ENCODE measurements at places on chromosomes 5 and 9.

DNA sequence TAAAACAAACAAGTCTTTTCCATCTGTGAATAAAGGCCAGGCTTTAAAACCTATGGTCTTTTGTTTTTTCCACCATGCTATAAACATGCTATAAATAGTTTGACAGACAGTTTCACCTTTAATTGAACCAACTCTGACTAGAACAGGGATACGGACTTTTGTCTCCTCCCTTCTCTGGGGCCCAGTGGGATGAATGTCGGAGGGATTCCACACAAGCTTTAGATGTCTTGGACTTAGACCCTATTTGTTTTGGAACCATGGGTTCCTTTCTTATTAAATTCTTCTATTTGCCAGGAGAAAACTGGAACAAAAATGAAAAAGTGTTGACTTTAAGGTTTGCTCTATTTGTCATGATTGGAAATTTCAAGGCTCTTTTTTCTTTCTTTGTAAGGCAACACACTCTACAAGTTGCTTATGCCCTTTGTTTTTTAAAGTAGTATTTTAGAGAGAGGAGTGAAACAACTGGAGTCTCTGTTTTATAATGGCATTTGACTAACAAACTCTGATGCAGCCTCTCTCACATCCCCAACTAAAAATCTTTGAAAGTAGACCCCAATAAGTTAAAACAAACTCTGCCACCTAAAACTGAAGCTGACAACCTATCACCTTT lies 145.3 kb downstream of the MLLT3 start:
- DNase-seq, result no peak

DNA sequence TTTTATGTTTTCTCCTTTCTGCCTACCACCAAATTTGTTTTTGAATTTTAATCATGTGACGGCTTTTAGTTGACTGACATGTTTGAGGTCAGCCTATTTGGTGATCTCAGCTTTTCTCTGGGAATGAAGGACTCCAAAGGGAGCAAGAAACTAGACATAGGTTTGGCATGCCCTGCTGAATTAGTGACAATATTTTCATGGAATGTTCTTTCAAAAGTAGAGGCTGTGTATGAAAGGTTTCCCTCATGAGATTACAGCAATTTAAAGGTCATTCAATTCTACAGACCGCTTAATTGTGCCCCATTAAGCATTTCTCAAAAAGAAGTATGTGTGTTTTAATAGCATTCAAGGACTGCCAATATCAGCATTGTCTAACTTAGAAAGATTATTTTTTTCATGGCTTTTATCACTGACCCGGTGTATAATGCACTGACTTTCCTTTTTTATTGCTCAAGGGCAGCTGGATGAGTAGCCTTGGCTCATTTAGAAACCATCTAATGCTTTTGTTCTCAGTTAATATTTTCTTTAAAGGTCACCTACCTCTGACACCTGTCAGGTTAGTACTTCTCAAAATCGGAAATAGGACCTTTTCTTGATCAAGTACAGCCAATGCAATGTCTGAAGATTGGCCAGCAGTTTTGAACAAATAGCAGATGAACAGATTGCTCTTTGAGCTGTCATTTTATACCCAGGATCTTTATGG lies 8.1 kb upstream of the MLLT3 start:
- no peak for DNase-seq

- DNase-seq, result no peak
Observed at GRCh38 chr5:161803-162110, 29.5 kb upstream of the LRRC14B start.

DNA sequence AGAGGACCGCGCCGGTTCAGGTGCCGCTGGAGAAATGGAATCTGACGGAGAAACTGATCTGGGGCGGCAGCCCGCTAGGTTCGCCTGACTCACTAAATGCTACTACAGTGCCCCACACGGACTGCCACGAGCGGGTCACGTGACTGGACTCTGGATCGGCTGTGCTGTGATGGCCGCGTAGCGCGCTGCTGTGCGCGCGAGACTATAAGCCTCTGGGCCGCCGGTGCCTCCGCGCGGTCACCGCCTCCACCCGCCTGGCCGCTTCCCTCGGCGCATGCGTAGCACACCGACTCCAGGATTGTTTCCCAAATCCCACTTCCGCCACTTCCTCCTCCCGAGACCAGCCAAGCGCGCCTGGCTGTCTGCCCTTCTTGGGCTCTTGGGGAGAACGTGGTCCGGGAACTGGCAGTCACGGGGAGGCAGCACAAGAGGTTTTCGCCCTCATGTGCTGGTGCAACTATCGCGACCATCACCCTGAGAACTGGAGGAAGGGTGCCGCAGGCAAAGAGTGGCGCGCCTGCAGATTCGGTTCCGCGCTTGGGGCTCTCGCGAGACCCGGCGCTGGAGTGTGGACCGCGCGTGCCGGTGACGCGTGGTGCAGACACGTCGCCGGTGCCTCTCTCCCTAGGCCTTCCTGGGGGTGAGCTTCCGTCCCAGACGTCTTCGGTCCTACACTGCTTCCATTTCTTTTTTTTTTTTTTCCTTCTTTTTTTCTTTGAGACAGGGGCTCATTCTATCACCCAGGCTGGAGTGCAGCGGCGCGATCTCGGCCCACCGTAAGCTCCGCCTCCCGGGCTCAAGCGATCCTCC lies 35.8 kb upstream of the GLDC start:
- DNase-seq, result peak; percentile 95

DNA sequence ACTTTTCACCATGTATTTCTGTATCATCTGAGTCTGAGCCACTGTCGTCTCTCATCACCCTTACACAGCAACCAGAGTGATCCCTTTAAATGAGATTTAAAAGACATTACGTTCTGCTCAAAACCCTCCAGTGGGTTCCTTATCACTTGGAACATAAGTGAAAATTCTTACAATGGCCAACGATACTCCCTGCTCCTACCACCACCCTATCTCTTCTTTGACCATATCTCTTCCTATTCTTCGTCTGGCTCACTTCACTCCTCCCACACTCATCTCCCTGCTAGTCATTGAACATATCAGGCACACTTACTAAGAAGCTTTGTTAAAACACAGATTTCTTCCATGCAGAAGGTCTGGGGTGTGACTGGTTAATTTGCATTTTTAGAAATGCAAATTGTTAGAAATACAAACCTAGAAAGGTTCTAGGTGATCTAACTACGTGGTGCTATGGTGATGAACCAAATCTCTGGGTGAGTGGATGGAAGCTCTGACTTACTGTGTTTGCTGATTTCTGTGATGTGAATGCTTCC lies 166.6 kb upstream of the CD180 start:
- DNase-seq, result no peak

DNA sequence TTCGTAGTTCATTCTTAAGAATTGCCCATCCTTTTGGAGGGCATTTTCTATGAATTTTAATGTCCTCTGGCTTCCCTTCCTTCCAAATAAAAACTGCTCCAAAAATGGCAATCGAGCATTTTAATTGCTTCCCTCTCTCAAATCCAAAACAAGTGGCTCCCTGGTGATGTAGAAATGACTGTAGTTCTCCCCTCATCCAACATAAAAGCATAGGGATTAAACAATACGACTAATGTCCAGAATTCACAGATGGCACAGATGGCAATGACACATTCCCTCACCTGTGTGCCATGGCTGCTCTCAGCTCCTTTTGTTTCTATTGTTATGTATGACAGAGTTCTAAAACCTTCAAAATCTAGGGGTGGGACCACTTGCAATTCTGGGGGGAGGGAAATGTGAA lies 417.3 kb downstream of the RAB3C start:
- no peak for DNase-seq

GRCh38 chr5:72752909-72753308 lies 63.6 kb upstream of the TNPO1 start:
- no peak for DNase-seq

DNA sequence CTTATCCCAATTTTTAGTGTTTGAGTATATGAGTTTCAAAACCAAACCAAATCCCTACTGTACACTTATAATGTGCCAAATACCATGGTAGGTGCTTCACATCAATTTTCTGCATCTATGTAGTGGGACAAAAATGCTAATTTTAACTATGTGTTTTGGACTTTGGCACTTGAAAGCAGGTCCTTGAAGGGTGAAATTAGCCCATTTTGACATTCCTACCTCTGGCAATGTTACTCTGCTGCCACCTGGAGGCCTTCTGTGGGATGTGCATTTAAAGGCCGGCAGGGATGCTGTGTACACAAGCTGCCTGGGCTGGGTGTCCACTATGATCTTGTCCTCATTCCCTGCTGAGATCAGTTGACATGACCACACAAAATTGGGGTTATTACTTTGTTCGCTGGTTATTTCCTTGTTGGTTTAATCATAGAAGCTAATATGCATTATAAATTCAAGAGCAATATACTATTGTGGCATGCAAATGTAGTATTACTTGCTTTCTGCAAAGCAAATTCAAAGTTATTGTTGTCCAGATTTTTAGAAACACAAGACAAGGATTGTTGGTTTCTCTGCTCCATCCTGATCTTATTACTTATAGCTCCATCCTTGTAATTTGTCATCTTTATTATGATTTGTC lies 166.8 kb downstream of the ARHGEF28 start:
- peak; percentile 50 for DNase-seq

DNA sequence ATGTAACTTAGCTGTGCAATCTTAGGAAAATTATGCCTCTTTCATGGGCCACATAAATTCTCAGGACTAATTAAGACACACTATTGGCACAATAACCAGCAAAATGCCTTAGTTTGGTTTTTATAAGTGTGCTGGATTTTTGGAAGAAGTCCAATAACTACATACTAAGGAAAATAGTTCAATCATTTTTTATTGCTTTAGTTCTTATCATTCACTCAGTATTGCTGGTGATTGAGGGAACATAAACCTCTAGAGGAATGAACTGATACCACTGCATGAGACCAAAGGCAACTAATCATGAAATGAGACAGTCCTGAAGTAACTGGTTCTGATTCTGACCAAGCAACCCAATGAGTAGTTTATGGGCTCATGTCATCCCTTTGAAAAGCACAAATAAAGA lies 571.5 kb downstream of the PDE4D start:
- no peak for DNase-seq

DNA sequence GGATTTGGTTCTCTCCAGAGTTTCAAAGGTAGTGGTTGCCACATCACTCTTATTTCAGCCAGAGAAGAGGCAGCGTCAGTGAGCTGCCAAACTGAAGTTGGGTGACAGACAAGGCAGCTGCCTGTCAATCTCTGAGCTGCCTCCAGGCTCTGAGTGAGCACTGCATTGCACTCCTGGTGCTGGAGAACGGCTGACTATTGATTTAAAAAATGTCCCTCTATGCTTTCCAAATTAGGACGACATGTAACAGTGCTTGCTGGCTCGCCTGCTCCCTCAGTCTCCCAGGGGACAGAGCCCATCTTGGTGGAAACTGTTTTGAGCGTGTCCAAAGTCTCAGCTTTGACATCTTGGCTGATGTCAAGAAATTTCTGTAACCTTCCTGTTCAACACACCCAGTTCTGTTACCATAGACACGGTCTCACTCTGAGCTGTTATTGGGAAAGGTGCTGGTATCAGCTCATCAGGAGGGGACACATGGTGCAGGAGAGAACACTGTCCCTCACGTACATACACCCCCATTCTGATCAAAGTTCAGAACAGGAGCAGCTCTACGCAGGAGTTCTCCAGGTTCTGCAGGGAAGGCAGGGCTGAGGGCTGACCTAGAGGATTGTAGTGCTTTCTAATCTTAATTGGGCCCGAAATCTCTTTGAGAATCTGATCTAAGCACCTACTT lies 15.7 kb downstream of the PCDH12 start:
- DNase-seq, result no peak

DNA sequence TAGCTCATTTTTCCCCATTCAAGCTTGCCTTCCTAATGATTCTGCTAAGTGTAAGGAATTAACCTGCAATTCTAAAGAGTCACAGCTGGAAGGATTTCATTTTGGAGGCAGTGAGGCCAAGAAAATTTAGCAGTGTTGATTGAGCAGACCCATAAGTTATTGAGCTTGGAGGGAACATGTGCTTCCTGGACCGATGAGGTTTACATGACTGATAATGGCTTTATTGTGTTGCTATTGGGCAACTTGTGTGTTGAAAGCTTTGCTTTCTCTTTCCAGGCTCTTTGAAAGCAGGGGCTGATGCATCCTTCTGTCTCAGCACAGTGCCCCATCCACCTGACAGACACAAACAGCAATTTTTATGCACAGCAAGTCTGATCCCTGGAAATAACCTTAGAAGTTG lies 398.9 kb upstream of the PCSK5 start:
- no peak for DNase-seq

- DNase-seq, result no peak
Observed at GRCh38 chr5:102603670-102604069, 104.9 kb upstream of the SLCO6A1 start.

DNA sequence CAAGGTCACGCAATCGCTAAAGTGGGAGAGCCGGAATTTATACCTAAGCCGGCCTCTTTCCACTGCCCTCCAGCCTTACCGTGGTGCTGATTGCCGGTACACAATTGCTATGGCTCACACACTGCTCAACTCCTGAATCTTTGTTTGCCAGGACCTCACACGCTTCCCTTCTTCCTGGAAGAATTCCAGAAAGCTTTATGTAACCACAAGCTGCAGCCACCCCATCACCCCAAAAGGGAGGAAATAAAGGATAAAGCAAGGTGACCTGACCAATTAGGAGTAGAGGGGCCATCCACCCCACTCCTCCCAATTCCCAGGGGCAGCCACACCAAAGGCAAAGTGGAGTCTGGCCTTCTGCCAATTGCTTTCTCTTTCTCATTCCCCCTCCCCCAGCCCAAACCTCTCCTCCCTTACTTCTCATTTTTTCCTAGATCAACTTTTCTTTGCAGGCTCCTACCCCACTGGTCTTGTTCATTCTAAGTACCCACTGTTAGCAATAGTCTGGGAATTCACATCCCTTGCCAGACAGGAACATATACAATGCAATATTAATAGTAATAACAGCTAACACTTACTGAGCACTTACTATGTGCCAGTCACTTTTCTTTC lies 18.0 kb upstream of the CDC23 start:
- no peak for DNase-seq

DNA sequence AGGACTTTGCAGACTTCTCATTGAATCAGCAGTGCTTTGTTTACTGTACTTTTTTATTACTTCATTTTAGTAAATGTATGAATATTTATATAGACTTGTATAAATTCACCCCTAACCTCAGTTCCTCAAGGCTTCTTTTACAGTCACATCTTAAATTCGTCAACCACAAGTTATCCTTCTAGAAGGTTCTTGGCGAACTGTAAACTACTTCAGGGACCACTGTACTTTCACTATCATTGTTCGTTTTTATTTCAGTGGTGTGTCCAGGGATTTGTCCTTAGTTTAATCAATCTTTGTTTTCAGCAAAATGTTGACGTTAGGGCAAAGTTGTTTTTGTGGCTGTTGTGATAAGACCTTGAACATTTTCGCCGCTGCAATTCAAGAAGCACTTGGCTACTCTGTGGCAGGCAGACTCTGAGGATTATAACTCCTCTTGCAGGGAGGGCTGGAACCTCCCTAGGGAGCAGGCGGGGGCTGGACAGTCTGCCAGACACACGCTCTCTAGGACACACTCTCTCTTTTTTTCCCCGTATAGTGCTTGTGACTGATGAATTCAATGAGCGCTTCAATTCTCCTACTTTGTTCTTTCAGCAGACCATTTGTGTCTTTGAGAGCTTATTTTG lies 252.8 kb downstream of the FBXL7 start:
- DNase-seq, result no peak
